ENCODE measurements at places on chromosomes 4 and X.

DNA sequence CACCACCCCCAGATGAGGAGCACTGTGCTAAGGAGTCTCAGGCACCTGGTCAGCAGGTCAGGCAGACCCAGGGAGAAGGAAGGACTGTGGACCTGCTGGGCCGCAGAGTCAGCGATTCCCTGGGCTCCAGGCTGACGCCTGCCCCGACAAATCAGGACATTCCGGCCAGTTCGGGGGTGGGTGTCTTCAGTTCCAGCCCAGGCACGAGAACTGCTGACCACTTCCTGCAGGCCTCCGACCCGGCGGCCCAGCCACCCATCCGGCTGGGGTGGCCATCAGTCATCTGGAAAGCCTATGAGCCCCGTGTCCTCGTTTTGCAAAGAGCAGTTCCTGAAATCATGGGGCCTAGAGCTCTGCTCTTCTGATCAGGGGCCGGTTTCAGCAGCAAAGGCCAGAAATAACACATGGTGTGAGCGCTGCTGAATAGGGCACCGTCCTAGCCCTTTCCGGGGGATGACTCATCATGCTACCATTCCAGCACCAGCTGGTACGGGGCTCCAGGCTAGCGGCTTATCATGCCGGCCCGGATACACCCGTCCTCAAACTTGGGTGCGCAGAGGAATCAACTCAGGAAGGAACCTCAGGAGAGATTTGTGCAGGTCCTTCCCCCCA lies 7.8 kb upstream of the SH3TC1 start:
- no peak for DNase-seq

DNA sequence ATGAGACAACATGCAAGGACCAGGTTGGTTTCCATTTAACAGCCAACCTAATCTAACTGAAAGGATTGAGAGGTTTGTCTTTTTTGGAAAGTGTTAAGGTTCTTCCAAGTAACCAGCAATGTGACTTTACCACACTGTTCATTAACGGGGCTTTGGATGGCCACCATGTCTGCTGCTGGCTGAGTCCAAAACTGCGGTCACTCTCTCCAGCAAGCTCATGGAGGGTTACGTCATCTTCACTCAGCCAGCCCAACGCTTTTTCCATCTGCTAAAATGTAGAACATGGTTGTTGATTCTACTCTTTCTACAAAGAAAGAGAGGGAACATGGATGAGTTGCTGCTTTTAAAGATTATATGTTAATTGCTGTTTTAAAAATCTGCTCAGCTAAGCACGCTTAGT lies 11.0 kb downstream of the PKD2 start:
- no peak for DNase-seq

DNA sequence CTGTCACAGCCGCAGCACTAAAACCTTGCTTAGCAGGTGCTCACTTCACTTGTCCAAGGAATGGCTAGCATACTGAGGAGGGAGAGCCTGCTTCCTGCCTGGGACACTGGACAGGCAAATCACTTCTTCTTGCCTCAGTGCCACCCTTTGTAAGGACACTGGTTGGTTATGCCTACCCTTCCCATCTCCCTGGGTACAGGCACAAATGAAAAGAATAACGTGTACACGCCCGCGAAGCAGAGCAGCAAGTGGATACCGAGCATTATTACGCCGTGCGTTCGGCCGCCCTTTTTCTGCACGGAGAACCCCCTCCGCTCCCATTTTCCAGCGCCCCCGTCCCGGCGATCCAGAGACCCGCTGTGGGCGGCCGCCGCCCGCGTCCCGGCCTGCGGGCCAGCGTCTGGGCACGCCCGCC lies 338 bp upstream of the KLHL2 start:
- peak; percentile 12 for DNase-seq

GRCh38 chrX:101407167-101407747 lies 468 bp downstream of the GLA start:
- DNase-seq: no peak

- no peak for DNase-seq
These were observed 308.8 kb downstream of the ZNF674 start for GRCh38 chrX:46236411-46236810.

- DNase-seq: no peak
These were observed 742 bp upstream of the TAF1 start for GRCh38 chrX:71365356-71365874.

DNA sequence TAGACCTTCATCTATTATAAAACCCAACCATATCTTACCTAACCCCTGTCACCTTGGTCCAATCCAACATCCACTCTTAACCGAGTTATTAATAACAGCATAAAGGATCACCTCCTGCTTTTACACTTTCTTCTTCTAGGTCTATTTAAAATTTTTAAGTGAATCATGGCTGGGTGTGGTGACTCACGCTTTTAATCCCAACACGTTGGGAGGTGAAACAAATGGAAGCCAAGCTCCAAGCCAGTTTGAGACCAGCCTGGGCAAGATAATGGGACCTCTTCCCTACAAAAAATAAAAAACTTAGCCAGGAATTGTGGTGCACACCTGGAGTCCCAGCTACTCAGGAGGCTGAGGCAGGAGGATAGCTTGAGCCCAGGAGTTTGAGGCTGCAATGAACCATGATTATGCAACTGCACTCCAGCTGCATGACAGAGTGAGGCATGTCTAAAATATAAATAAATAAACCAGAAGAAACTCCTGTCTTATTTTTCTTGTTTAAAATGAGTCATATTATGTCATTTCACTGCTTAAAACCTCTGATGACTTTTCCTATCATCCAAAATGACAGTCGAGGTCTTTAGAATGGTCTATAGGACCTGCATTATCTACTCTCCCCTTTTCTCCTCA lies 188.4 kb downstream of the GASK1B start:
- no peak for DNase-seq

GRCh38 chrX:152992115-152992514 lies 1.8 kb downstream of the PNMA5 start:
- no peak for DNase-seq

- DNase-seq: no peak
These were observed 343.9 kb downstream of the UNC5C start for GRCh38 chr4:95204873-95205272.

DNA sequence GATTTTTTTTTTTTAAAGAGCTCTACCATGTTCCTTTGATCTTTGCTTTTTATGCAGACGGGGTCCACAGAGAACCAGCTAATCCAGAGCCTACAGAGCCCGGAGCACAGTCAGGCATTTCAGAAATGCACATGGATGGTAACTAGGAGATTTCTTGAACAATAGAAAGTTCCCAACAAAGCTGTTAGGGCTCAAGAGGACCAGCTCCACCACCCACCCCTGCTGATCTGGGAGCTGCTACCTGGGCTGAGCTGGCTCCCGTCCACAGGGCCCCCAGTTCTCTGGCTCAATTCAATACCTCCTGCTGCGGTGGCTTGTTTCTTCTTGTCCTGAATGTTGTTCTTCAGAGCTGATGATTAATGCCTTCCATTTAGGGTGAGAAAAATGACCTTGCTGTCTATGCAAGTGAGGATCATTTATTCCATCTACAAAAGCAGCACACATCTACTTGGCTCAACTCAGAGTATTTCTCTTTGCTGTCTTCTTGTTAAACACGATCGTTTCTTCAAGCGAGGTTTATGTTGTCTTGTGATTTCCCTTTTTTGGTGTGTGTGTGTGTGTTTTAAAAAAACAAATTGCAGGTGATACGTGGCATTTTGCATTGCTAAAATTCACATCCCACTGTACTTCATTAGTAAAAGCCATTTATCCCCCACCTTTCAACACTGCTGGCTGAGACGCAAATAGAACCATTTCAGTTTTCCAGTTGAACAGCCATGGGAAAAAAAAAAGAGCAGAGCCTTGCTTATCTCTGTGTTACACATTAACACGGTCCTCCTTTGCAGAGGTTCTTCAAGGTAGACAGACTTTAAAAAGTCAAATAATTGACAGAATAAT lies 31.3 kb downstream of the IGFBP7 start:
- no peak for DNase-seq

DNA sequence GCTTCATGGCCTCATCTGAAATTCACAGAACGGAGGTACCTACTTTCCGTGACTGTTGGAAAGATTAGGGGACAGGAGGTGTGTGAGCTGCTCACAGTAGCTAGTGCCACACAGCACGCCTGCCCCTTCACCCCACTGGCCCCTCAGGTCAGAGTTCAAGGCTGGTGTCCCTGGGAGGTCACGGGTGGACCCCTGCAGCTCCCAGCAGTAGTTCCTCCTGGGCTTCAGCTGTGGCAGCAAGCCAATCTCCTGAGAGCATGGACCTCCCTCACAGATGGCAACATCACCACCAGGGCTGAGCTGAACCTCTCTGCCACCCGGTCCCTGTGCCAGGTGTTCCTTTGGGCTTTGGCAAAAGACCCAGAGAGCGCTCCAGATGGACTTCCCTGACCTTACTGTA lies 1.8 kb downstream of the IDH3G start:
- no peak for DNase-seq

- DNase-seq: no peak
These were observed 395.2 kb downstream of the SPOCK3 start for GRCh38 chr4:166838975-166839614.

DNA sequence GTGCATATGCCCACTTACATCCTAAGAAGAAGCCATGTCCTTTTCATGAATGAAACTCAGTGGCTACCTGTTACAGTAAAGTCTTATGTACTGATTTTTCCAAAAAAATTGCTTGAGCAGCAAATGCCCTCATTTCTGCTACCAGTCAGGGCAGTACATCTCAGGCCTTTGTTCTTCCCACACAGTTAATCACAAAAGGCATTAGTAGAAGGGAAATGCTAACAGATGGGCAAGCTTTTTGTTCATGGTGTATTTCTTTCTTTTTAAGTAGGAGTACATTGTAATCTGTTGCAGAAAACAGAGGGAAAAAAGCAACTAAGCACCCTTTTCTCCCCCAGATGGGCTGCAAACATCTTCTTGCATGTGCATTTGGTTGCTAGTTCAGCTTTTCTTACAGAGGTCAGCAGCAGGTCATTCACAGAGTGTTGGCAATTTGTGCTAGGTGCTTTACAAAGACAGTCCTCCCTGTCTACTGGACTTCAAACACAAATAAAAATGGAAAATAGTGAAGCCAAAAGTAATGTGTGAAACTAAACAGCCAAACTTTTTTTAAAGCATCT lies 373.4 kb downstream of the PRDM5 start:
- DNase-seq: no peak

DNA sequence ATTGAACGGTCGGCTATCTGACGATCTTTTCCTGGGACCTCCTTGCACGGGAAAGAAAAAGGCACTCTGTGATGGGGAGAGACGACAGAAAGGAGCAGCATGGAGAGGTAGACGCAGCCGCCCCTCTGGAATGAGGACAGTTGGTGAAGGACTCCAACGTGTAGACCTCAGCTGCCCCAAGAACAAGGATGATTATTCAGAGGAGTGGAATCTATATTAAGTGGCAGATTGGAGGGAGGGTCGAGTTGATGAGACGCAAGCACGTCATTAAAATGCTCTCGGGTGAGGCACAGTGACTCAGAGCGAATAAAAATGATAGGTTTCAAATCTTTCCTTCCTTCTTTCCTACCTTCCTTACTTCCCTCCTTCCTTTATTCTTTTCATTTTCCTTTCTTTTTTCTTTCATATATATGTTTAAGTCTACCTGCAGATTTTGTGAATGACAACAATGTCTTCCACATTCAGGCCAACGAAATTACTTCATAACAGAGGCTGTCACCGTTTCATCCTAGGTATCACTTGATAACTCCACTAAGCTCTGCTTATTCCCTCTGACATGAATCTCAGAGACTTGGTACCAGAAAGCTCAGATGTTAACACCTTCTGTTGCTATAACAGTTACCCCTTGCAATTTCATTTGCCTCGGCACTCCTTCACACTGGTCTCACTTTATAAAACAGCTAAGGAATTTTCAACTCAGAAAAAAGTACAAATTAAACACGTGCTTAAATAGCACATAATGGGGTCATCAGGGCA lies 110.0 kb upstream of the PPARGC1A start:
- no peak for DNase-seq

DNA sequence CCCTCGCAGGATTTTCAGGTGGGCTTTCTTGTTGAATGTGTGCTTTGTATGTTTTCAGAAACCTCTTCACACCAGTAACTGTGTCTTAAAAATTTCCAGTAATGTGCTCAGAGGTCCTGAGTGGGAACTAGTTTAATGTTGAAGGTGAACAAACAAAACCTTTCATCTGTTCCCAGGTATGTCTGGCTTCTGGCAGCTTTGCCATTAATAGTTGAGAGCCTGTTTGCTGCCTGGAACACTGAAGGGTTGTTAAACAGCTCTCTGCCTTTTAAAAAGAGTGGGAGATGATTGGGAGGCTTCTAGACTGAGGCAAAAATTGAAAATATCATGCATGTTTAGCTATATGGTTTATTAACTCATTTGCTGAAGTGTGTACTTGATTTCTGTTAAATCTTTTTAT lies 161.2 kb upstream of the AGTR2 start:
- DNase-seq: no peak

DNA sequence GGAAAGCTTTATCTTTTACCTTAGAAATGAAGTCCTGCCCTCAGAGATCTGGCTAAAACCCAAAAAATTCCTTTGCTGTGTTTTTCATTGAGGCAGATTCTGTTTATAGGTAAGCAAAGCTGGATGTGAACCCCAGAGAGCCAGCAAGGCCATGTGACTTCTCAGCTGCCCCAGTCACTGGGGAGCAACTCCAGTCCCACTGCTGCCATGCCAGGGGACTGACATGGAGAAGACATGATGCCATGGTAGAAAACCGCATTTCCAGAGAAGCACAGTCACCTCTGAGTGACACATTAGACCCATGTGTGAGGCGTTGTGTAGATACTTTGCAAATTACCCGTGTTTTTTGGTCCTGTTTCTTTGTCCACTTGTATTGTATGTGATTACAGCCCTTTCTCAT lies 45.4 kb downstream of the PTTG2 start:
- DNase-seq: no peak

- no peak for DNase-seq
These were observed 300.0 kb upstream of the PUDP start for GRCh38 chrX:7447801-7448499.

DNA sequence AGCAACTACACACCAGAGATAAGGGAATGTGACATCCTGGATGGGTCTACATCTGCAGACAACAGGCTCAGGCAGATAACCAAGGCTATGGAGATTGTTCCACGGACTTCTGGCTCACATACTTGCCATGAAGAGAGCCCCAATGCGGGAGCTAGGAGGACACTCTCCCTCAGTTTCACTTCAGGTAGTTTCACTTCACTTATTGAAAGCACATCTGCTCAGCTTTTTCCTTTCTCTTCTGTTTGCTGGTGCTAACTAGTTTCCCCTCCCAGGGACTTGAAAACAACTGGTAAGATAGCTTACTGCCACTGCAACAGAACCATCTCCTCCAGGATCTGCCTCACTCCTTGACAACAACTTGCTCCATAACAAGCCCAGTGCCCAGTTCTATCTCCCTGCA lies 1.4 kb upstream of the CT47C1 start:
- DNase-seq: no peak

GRCh38 chr4:166128403-166128802 lies 255.4 kb downstream of the TLL1 start:
- no peak for DNase-seq

GRCh38 chr4:22884157-22884556 lies 191.4 kb downstream of the GBA3 start:
- no peak for DNase-seq

- DNase-seq: no peak
These were observed 168.9 kb downstream of the DCLK2 start for GRCh38 chr4:150247184-150247583.

Measured in stimulated activated CD4-positive, alpha-beta T cell treated with anti-CD3 and anti-CD28 coated beads, Interleukin-12 subunit alpha, Interleukin-12 subunit beta, amount 100 ng/mL, for 48 hours (primary cell).